ENCODE measurements at places on chromosomes 5 and 9.
A peak's percentile ranks its signal among the peaks of the same experiment; 100 is the strongest.

DNA sequence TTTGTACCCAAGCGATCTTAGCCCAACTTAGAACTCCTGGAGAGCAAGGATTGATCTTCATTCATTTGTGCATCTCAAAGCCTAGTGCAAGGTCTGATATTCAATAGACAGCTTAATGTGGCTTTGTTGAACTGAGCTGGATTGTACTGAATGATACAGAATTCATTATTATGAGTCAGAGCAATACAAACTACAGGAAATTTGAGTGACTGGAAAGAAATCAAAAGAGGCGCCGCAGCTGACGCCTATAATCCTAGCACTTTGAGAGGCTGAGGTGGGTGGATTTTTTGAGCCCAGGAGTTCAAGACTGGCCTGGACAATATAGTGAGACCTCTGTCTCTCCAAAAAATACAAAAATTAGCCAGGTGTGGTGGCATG lies 58.6 kb downstream of the ENC1 start:
- DNase-seq, result no peak

DNA sequence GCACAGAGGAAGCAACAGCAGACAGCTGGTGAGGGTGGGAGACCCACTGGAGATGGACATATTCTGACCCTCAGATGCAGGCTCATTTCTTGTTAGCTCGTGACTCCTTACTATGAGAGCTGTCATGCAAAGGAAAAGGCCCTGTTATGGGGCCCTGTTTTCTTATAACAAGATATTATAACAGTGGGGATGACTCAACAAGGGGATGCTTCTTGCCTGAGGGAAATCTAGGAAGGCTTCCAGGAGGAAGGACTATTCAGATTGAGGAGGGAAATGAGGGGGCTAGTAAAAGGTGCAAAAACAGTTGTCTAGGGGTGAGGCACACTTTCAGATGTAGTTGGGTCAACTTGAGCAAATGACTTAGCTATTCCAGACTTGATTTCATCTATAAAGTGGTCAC lies 83.0 kb downstream of the DAB2IP start:
- DNase-seq, result no peak

DNA sequence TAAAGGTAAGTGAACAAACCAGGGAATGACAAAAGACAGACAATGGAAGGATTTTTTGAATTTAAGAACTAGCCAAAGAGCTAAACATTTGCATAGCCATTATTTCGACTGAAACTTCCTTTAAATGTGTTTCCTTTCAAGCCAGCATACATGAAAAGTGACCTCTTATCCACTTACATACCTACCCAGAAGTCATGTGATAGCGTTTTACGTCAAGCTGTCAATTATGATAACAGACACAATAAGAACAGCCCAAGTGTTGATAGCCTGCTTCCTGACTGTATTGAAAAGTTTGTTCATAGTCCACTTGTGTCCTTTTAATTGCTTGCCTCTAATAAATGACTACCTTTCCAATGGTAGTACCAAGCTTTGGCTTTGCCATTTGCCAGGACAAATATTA lies 206.0 kb downstream of the NFIB start:
- no peak for DNase-seq

GRCh38 chr5:138230261-138230660 lies 17.1 kb upstream of the CDC23 start:
- no peak for DNase-seq

- no peak for DNase-seq
These were observed 130.1 kb upstream of the SLC44A1 start for GRCh38 chr9:105114318-105114717.

GRCh38 chr5:142472306-142472951 lies 147.6 kb upstream of the SPRY4 start:
- DNase-seq, result peak; percentile 23

DNA sequence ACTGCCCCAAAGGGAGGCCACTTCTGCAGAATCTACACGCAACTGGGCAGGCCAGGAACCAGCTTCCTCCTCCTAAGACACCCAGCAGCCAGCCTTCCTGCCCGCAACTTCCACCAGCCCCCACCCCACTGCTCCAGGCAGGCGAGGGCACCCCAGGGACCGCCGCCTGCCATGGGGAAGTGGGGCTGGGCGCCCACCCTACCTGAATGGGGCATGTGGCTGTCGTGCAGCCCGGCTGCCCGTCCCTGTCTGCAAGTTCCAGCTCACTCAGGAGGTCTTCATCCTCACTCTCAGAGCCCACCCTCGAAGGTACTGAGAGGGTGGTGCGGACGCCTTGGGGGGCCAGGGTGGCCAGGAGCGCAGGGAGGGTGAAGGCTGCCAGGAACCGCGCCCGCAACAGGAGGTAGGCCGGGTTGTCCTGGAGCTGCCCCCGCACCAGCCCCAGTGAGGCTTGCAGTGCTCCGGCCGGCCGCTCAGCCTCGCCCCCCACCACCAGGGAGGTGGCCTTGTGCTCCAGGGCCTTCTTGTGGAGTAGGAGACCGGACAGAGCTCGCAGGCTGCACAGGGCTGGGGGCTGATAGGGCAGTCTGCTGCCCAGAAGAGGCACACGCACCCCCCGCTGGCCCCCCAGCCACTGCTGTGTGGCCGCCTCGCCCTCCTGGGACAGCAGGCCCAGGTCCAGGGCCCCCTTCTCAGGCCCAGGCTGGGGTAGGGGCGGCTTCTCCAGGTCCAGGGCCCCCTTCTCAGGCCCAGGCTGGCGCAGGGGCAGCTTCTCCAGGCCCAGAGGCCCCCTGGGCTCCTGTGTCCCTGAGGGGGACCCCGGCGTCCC lies 4.1 kb upstream of the CARD9 start:
- DNase-seq, result no peak

- no peak for DNase-seq
These were observed 6.6 kb downstream of the GADD45G start for GRCh38 chr9:89611425-89611824.

GRCh38 chr5:136491806-136492205 lies 126.5 kb upstream of the TRPC7 start:
- no peak for DNase-seq
